ENCODE measurements at places on chromosomes 11 and 22.
A peak's percentile ranks its signal among the peaks of the same experiment; 100 is the strongest.

DNA sequence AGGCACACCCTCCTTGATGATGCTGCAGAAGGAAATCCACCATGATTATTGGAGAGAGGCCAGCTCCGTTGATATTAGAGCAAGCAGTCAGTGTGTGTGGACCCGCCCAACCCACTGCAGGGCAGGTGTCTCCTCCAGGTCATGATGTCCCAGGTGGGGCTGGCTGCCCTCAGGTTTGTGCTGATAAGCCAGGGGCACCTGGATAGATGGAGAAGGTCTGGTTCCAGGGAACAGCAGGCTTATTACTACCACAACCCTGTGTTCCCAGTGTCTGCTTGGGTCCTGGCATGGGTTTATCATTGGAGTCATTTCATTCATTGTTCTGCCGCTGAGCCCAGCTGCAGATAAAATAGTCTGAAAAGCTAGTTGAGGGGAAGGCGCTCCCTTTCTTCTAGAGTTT is 181.1 kb upstream of the NECTIN1 start:
- DNase-seq: no peak

DNA sequence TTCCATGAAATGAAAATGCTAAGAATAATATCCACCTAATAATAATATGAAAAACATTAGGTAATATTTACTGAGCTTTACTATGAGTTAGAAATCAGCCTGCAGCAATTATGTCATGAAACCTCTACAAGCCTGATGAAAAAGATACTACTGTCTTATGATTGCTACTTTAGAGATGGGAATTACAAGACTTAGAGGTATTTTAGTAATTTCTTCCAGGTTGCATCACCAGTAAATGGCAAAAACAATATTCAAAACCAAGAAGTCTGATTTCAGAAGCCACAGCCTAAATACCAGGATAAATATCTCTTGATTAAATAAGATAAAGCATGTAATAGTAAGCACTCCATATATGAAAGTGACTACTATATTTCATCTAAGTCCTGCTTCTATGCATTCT is 13.8 kb downstream of the OR5B21 start:
- DNase-seq: no peak

- DNase-seq: peak; percentile 62
Observed at GRCh38 chr22:20750461-20751184, 23.3 kb upstream of the SERPIND1 start.

DNA sequence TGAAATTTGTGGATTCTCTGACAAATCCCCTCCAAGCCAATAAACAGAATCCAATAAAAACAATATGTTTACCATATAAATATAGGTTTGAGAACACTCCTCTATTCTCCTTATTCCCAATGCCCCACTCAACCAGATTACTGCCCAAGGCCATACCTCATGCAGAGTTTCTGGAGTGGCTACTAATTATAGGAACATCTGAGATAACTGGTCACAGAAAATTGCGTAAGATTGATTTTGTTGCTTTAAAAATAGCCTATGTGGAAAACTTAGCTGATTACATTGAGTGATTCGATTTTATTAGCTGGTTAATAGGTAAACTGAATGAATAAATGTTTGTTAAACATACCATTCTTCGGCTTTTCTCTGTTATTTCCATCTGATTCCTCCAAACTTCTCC is 48.0 kb downstream of the ME3 start:
- DNase-seq: no peak

DNA sequence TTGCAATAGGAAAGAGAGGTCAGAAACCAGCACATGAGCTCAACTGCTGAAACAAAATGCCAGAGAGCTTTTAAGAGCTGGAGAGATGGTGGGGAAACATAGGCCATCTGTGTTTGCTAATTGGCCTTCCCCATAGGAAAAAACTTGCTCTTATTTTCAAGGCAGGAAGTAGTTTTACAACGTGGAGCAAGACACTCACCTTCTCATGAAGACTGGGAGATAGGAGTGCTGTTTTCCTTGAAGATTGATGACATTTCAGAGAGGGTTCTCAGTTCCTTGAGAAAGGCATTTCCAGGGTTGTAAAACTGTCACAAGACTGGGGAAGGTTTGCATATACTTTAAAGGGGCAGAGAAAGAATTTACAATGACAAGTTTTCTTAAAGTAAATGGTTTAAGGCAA is 586.3 kb upstream of the RAG2 start:
- no peak for DNase-seq

DNA sequence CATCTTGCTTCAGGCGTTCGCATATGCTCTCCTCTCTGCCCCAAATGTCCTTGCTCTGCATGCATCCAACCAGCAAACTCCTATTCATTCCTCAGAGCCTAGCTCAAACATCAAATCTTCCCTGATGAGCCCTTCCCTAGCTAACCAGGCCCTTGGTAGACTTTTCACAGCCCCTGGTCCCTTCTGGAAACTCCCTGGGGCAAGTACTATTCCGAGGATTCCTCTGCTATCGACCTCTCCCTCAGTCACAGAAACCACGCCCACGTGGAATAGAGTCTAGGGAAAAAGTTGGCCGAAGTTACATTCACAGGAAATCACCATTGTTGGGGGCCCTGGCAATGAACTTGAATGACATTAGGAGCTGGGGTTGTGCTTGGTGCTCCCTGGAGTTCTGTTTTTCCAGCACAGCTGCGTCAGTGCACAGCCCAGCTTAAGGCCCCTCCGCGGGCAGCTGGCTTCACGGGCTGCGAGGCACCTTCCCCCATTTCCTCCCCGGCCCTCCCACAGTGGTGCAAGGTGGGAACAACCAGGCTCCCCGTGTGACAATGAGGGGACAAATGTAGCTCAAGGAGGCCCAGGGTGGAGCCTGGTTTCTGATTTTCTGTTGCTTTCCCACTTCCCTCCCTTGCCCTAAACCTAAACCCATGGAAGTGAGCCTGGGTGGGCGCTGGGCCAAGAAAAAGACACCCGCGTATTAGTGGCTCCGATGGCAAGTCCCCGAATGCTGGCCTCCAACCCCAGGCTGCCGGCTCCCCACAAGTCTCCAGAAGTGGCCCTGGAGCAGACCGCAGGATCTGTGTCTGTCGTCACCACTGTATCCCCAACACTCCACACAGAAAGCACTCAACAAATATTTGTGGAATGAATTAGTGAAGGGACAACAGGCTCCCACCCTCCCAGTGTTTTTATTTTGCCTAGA is 4.3 kb upstream of the ATP5MGL start:
- DNase-seq: no peak
